ENCODE measurements at places on chromosomes 7 and 10.

DNA sequence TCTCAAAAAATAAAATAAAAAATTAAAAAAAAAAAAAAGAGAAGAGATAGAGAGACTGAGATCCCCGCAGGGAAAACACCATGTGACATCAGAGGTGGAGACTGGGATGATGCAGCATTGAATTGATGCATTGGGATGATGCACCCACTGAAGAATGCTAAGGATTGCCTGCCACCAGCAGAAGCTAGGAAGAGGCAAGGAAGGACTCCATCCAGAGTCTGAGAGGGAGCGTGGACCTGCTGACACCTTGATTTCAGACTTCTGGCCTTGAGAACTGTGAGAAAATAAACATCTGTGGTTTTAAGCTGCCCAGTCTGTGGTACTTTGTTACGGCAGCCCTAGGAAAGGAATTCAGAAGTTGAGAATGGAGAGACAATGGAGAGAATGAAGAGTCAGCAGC, 89.8 kb upstream of the PRPS1L1 start:
- no peak for DNase-seq

GRCh38 chr10:63553031-63553430, 31.8 kb downstream of the REEP3 start:
- DNase-seq, result no peak

DNA sequence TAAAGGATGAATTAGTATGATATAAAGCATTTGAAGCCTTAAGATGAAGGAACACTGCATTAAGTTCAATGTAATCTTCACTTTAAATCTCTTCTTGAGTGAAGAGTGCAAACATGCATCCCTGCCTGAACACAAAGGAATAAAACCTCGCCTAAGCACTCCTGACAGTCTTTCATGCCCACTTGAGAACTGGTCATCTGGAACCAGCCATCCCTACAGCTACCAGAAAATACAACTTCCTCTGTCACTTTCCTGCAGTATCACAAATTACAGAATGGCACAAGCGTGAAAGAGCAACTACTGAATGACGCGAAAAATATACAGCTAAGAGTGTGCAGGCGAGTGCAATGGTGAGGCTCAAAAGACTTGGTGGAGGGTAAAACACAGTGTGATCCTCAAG, 1079.9 kb downstream of the CNTNAP2 start:
- no peak for DNase-seq

GRCh38 chr7:147332988-147333387, 1216.4 kb downstream of the CNTNAP2 start:
- DNase-seq, result no peak
